HepG2 (cell line): ENCODE measurements at places on chromosomes 12 and 14. TPM values are rescaled to one million over a fixed set of nuclear protein-coding genes. Genes with fewer than 3 reads are reported as not detected.

The TPH2 gene
- not detected in 2 replicates for polyA plus RNA-seq

The OR4E2 gene
- not detected in 2 replicates for polyA plus RNA-seq

The GLIPR1L1 gene
- polyA plus RNA-seq = not detected in 2 replicates

The TAS2R20 gene
- 0.54 and 0.57 TPM in 2 replicates for polyA plus RNA-seq

The ZC2HC1C gene
- 3.0 and 3.5 TPM in 2 replicates for polyA plus RNA-seq
